Thoracic aorta endothelial cell (primary cell): ENCODE measurements at places on chromosomes 5 and 9. TPM values are rescaled to one million over a fixed set of nuclear protein-coding genes. Genes with fewer than 3 reads are reported as not detected.

FAM13B gene
- 28.5 and 33.1 TPM in 2 replicates for total RNA-seq

ROPN1L gene
- total RNA-seq: 0.53 and 1.9 TPM in 2 replicates

NRG2 gene
- total RNA-seq: 0.27 and 0.93 TPM in 2 replicates

GABRA1 gene
- total RNA-seq: not detected in 2 replicates

ZNF354C gene
- total RNA-seq: 8.4 and 9.8 TPM in 2 replicates

NR6A1 gene
- total RNA-seq: 0.27 and 1.2 TPM in 2 replicates

DND1 gene
- total RNA-seq: 0.43 and 0.53 TPM in 2 replicates

ZNF608 gene
- 14.6 and 21.0 TPM in 2 replicates for total RNA-seq

IGIP gene
- 5.5 and 6.3 TPM in 2 replicates for total RNA-seq

CYLC2 gene
- total RNA-seq: not detected in 2 replicates

PLGRKT gene
- 17.2 and 18.6 TPM in 2 replicates for total RNA-seq

RGS7BP gene
- 7.3 and 16.2 TPM in 2 replicates for total RNA-seq
